ENCODE measurements at places on chromosomes 4 and X. TPM values are rescaled to one million over a fixed set of nuclear protein-coding genes. Genes with fewer than 3 reads are reported as not detected.

DNA sequence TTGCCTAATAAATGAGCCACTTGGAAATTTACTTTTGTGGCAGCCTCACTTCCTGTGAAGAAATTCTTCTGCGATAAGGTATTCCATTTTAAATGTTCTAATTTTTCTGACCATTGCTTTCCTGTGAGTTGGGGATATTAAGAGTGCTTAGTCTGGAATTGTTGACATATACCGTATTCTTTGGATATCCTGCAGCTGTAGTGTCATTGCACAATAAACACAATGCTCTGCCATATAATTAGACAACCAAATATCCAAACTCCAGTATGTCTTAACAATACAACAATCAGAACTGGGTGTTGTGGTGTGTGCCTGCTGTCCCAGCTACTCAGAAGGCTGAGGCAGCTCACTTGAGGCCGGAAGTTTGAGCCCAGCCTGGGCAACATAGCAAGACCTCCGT, 99.4 kb downstream of the LUZP4 start:
- no peak for DNase-seq
- no peak overlapping the region for H3K27ac ChIP-seq
- no peaks in the 10 kb centered on the region for H3K4me1 ChIP-seq
- H3K36me3 ChIP-seq, result no peaks in the 10 kb centered on the region

- H3K4me3 ChIP-seq, result no peak overlapping the region
- H3K4me1 ChIP-seq, result no peaks in the 10 kb centered on the region
- no peaks in the 10 kb centered on the region for H3K36me3 ChIP-seq
- DNase-seq, result peak; percentile 63
These were observed 10.3 kb downstream of the CPLX1 start for GRCh38 chr4:815464-816146.

DNA sequence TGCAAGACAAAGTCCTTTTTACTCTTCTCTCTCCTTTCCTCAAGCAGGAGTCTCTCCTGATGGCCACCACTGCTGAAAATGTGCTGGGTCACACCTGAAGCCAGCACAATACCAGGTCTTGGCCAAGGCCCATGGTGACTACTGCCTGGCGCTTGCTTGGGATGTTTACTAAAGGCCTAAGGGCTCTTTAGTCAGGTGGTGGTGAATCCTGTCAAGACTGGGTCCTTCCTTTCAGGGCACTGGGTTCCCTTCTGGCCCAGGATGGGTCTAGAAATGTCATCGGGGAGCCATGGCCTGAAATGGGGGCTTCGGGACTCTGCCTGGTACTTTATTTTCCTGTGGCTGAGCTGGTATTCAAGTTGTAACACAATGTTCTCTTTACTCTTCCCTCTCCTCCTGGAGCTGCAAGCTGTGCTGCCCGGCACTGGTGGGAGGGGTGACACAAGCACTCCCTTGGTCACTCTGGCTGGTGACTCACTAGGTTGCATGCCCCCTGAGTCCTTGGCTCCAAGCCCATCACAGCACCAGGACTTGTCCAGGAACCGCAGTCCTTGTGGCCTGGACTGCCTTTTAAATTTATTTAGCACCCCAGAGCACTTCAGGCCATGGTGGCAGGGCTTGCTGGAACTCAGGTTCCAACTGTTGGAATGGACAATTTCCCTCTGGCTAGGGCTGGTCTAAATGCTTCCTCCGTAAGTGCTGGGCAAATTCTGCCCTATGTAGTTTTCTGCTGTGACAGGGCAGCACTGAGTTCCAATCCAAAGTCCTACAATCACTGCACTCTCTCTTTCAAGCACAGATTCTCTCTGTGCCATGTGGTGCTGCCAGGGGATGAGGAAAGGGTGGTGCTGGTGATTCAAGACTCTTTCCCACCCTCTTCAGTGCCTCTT, 11.3 kb downstream of the ARL13A start:
- no peaks in the 10 kb centered on the region for H3K36me3 ChIP-seq
- no peaks in the 10 kb centered on the region for H3K4me1 ChIP-seq
- H3K27me3 ChIP-seq, result no peaks in the 10 kb centered on the region
- H3K4me3 ChIP-seq, result no peak overlapping the region

- H3K27me3 ChIP-seq, result no peaks in the 10 kb centered on the region
- no peaks in the 10 kb centered on the region for H3K4me1 ChIP-seq
- peak overlapping the region; percentile 36 for H3K27ac ChIP-seq
- no peak for DNase-seq
- H3K4me3 ChIP-seq, result peak overlapping the region; percentile 47
These were observed 4.1 kb upstream of the ARX start for GRCh38 chrX:25019707-25020390.

Gene CT45A8
- total RNA-seq, result not detected

DNA sequence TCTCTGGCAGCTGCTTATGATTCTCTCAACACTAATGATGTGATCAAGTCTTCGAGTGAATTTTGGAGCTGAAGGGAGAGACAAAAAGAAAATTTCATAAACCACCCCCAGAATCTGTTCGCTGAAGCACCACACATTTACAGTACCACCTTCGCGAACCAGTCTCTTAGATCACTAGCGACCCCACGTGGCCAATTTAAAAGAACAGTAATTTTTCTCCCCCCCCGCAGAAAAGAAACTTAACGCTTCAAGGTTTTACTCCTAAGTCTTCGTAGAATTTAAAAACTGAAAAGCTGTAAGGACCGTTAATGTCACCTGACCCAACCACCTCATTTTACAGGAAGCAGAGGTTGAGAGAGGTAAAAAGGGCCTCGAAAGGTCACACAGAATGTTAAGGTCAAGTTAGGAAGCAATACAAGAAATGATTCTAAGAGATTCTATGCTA, 187.5 kb downstream of the QDPR start:
- peaks cover 8% of the 10 kb centered on the region for H3K4me1 ChIP-seq
- DNase-seq, result peak; percentile 68
- H3K27me3 ChIP-seq, result no peaks in the 10 kb centered on the region
- no peak overlapping the region for H3K27ac ChIP-seq
- no peak overlapping the region for H3K4me3 ChIP-seq

Gene ADD1
- total RNA-seq, result 355 TPM

DNA sequence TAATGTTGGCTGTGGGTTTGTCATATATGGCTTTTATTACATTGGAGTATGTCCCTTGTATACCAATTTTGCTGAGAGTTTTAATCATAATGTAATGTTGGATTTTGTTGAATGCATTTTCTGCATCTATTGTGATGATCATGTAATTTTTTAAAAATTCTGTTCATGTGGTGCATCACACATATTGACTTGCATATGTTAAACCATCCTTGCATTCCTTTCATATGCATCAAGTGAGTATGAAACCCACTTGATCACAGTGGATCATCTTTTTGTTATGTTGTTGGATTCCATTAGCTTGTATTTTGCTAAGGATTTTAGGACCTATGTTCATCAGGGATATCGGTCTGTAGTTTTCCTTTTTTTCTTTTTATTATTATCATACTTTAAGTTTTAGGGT, 12.1 kb downstream of the HEPH start:
- no peaks in the 10 kb centered on the region for H3K36me3 ChIP-seq
- no peak overlapping the region for H3K4me3 ChIP-seq

Gene GLUD2
- total RNA-seq, result 176 TPM

Gene FSTL5
- 0.68 TPM for total RNA-seq

- H3K36me3 ChIP-seq, result no peaks in the 10 kb centered on the region
- H3K4me3 ChIP-seq, result no peak overlapping the region
- no peaks in the 10 kb centered on the region for H3K27me3 ChIP-seq
- H3K4me1 ChIP-seq, result no peaks in the 10 kb centered on the region
These were observed 126.7 kb downstream of the DHRSX start for GRCh38 chrX:2374086-2374485.

DNA sequence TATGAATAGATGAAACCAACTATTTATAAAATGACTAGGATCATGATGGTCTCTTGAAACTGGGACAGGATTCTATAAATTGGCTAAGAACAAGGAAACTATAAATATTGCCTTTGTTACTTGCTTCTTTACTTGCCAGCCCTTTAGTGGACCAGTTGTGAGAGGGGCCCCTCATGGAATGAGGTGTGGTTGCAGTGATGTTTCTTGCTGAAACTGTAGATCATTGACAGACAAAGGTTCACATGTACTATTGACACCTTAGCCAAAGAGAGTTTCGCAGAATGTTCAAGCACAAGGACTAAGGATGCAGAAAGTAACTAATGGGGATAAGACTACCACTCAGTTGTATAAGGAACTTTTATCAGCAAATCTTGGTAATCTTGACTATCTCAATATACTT, 135.0 kb upstream of the SMIM10 start:
- no peak overlapping the region for H3K4me3 ChIP-seq
- H3K36me3 ChIP-seq, result no peaks in the 10 kb centered on the region
- H3K27me3 ChIP-seq, result no peaks in the 10 kb centered on the region
- no peaks in the 10 kb centered on the region for H3K4me1 ChIP-seq
- no peak for DNase-seq
- H3K27ac ChIP-seq, result no peak overlapping the region

Gene TMEM187
- total RNA-seq, result 13.1 TPM

Gene FAM133A
- 20.6 TPM for total RNA-seq

- no peak overlapping the region for H3K27ac ChIP-seq
- H3K36me3 ChIP-seq, result no peaks in the 10 kb centered on the region
- DNase-seq, result no peak
- H3K4me3 ChIP-seq, result no peak overlapping the region
- H3K27me3 ChIP-seq, result no peaks in the 10 kb centered on the region
These were observed 588.2 kb upstream of the ADGRL3 start for GRCh38 chr4:60611762-60612496.

DNA sequence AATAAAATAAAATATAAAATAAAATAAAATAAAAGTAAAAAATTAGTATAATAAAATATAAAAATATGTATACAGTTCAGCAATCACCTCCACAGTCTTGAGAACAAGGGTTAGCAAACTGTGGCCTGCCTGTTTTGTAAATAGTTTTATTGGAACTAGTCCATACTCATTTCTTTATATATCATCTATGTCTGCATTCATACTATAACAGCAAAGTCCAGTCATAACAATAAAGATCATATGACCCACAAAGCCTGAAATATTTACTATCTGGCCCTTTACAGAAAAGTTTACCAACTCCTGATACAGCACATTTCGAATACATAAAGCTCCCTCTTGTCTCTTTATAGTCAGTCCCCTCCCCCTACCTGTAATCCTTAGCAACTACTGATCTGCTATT, 111.9 kb downstream of the SLC10A6 start:
- H3K4me3 ChIP-seq, result no peak overlapping the region
- no peaks in the 10 kb centered on the region for H3K4me1 ChIP-seq
- H3K27ac ChIP-seq, result no peak overlapping the region
- no peaks in the 10 kb centered on the region for H3K36me3 ChIP-seq

Gene PIR
- total RNA-seq, result 9.7 TPM

Gene TEX13D
- 8.2 TPM for total RNA-seq

GRCh38 chrX:8729811-8730210, 2.1 kb downstream of the ANOS1 start:
- no peaks in the 10 kb centered on the region for H3K4me1 ChIP-seq
- DNase-seq, result no peak
- no peaks in the 10 kb centered on the region for H3K27me3 ChIP-seq
- H3K36me3 ChIP-seq, result no peaks in the 10 kb centered on the region
- H3K27ac ChIP-seq, result no peak overlapping the region

DNA sequence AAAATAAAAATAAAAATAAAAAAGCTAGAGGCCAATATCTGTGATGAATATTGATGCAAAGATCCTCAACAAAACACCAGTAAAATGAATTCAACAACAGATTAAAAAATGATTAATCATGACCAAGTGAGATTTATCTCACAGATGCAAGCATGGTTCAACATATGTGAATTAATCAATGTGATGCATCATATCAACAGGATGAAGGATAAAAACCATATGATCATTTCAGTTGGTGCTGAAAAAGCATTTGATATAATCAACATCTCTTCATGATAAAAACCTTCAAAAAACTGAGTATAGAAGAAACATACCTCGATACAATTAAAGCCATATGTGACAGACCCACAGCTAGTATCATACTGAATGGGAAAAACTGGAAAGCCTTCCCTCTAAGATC, 18.9 kb downstream of the TCEAL1 start:
- DNase-seq, result no peak
- H3K36me3 ChIP-seq, result no peaks in the 10 kb centered on the region
- no peak overlapping the region for H3K27ac ChIP-seq
- H3K27me3 ChIP-seq, result no peaks in the 10 kb centered on the region
- H3K4me3 ChIP-seq, result no peak overlapping the region

Gene OCIAD2
- 15.9 TPM for total RNA-seq

Gene EGF
- total RNA-seq, result 0.79 TPM

DNA sequence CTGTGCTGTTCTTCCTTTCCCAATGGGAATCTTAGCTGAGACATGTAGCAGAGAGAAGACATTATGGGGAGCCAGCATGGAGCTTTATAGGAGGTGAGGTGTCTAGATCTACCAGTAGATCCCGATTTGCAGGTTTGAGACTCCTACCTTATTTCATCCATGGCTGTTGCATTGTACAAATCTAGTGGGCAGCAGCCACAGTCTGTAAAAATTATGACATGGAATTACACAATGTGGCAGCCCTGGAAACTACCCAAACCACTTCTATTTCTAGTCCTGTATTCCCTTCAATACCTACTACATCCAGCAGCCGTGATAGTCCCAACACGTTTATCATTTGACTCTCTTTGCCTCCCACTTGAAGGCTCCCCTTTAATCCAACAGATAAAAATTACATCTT, 8.1 kb downstream of the ATP7A start:
- H3K4me1 ChIP-seq, result no peaks in the 10 kb centered on the region
- H3K4me3 ChIP-seq, result no peak overlapping the region
- no peaks in the 10 kb centered on the region for H3K27me3 ChIP-seq
- no peak overlapping the region for H3K27ac ChIP-seq
- H3K36me3 ChIP-seq, result no peaks in the 10 kb centered on the region
- no peak for DNase-seq

GRCh38 chrX:12139934-12140611, 1.8 kb downstream of the FRMPD4 start:
- no peak overlapping the region for H3K4me3 ChIP-seq
- DNase-seq, result no peak
- H3K27me3 ChIP-seq, result no peaks in the 10 kb centered on the region

GRCh38 chr4:149409146-149409545, 406.5 kb downstream of the IQCM start:
- DNase-seq, result no peak
- H3K36me3 ChIP-seq, result no peaks in the 10 kb centered on the region
- no peak overlapping the region for H3K27ac ChIP-seq
- no peak overlapping the region for H3K4me3 ChIP-seq

GRCh38 chr4:56728512-56728911, 47.4 kb upstream of the HOPX start:
- no peak overlapping the region for H3K4me3 ChIP-seq
- H3K36me3 ChIP-seq, result no peaks in the 10 kb centered on the region

Gene DMRTC1B
- total RNA-seq, result 6.1 TPM

GRCh38 chr4:140289486-140289885, 84.0 kb upstream of the SCOC start:
- no peak for DNase-seq
- H3K27me3 ChIP-seq, result no peaks in the 10 kb centered on the region
- no peaks in the 10 kb centered on the region for H3K4me1 ChIP-seq
- no peak overlapping the region for H3K27ac ChIP-seq
- H3K4me3 ChIP-seq, result no peak overlapping the region

GRCh38 chrX:51395810-51396728, 63.4 kb downstream of the NUDT10 start:
- no peaks in the 10 kb centered on the region for H3K27me3 ChIP-seq
- H3K36me3 ChIP-seq, result no peaks in the 10 kb centered on the region
- peak overlapping the region; percentile 62 for H3K4me3 ChIP-seq
- H3K27ac ChIP-seq, result peak overlapping the region; percentile 50
